NAMALWA (cell line): ENCODE measurements at places on chromosomes 11 and 22.

DNA sequence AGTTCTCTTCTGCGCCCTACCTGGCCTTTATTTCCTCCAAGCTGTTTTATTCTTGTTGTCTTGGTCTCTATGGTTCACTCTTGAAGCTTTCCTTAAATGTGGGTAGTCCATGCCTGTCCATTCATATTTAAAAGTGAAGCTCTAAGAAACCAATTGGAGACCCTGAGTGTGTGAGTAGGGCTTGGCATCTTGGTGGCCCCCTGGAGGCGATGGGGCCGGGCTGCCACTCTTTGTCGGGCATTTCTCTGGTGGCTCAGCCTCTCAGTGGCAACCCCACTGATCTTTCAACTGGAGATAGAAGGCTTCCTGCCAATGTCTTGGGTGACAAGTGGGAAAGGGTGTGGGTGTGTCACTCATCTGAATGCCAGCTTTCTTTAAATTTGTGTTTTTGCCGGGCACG lies 9.1 kb downstream of the TRPT1 start:
- DNase-seq, result no peak

- peak; percentile 60 for DNase-seq
Measured at GRCh38 chr11:67576735-67577475, 6.7 kb upstream of the GSTP1 start.

GRCh38 chr11:66846671-66847091 lies 3.4 kb downstream of the RCE1 start:
- no peak for DNase-seq

GRCh38 chr11:96328395-96329010 lies 14.5 kb downstream of the MAML2 start:
- no peak for DNase-seq

- no peak for DNase-seq
Measured at GRCh38 chr11:61056571-61056970, 45.7 kb upstream of the CD5 start.

DNA sequence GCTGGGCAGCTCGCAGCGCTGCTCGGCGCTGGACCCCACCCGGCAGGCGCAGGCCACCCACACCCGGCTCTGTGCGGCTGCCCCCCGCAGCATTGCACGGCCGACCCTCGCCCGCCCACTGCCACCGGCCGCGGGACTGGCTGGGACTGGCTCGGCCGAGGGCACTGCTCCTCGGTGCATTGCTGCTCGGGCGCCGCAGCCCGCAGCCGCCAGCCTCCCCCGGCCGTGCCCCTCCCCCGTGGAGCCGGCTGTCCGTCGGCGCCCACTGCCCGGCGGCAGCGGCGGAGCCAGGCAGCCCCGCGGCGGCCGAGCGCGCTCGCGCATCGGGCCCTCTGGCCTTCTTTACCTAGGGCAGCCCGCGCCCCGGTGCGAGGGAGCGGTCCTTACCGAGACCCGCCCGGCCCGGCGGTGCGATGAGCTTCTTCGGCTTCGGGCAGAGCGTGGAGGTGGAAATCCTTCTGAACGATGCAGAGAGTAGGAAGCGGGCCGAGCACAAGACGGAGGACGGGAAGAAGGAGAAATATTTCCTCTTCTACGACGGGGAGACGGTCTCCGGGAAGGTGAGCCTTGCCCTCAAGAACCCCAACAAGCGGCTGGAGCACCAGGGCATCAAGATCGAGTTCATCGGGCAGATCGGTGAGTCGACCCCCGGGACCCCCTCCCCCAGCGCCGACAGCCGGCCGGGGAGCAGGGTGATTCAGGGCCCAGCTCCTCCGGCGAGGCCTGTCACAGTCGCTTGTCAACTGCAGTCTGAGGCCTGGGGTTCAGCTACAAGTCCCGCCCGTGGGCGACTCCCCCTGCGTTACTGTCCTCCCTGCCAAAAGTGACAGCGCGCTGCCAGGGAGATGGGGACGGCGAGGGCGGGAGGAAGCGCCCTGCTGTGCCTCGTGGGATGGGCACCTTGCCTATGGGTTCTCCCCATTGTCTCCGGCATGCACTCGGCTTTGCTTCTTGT lies 516 bp downstream of the VPS26B start:
- DNase-seq, result no peak

DNA sequence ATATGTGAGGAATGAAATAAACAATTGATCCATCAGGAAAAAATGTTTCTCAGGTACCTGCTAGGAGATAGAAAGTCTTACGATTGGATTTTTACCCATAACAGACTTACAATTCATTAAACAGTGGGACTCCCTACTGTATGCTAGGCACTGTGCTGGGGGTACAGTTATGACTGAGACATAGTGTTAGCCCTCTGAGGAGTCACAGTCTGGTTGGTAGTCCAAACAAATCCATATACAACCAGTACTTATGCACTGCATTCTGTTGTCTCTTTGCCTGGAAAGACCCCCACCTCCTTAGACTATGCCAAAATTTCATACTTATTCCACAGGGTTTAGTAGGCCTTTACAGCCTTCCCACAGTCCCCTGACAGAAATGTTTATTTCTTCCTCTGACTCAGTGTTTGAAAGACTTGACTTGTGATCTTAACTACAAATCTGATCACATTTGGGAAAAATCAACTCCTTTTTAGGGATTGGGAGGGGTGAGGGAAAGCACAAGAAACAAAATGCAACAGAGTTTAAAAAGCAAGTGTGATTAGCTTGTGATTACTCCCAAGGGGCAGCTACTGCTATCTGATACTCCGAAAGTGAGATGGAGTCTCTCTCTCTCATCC lies 69.4 kb upstream of the HORMAD2 start:
- DNase-seq, result no peak

DNA sequence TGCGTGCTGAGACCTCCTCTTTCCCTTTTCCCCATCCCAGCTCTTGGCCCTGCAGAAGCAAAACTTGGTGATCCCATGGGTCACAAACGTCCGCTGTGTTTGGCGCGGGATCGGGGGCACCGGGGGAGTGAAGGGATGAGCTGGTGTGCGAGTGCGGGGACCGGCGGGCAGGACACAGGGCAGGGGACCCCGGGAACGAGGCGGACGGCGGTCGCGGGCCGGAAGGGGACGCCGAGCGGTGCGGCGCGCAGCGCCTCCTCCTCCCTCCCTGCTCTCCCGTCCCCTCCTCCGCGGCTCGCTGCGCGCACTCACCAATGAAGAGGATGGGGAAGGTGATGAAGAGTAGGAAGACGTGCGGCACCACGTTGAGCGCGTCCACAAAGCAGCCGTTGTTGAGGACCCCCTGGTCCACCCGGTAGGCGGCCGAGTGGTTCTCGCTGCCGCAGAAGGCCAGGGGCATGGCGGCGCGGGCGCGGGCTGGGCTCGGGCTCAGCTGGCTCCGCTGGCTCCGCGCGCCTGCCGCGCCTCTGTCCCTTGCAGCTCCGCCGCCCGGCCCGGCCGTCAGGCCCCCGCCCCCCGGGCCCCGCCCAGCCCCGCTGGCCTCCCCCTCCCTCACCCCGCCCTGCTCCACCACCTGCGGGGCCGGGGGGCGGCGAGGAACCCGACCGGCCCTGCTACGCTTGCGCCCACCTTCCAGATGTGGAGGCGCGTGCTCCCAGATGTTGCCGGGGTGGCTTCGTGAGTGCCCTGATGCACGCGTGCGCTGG lies at the start of gene ABCC8:
TSS of gene ABCC8 (minus strand) at position 529 of the 767 bp plus-strand sequence. CDS start at position 460, 69 bp downstream.
- no peak for DNase-seq

DNA sequence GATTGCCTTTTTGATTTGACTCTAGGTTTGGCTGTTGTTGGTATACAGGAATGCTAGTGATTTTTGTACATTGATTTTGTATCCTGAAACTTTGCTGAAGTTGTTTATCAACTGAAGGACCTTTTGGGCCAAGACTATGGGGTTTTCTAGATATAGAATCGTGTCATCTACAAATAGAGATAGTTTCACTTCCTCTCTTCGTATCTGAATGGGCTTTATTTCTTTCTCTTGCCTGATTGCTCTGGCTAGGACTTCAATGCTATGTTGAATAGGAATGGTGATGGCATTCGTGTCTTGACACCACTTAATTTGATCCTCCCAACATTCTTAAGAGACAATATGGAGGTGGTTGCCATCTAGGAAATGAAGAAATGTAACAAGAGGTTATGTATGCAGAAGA lies 388.1 kb upstream of the API5 start:
- DNase-seq, result no peak

- no peak for DNase-seq
Measured at GRCh38 chr11:8715501-8715900, 32.9 kb downstream of the RPL27A start.

GRCh38 chr11:120284272-120284671 lies 40.8 kb upstream of the TLCD5 start:
- no peak for DNase-seq

DNA sequence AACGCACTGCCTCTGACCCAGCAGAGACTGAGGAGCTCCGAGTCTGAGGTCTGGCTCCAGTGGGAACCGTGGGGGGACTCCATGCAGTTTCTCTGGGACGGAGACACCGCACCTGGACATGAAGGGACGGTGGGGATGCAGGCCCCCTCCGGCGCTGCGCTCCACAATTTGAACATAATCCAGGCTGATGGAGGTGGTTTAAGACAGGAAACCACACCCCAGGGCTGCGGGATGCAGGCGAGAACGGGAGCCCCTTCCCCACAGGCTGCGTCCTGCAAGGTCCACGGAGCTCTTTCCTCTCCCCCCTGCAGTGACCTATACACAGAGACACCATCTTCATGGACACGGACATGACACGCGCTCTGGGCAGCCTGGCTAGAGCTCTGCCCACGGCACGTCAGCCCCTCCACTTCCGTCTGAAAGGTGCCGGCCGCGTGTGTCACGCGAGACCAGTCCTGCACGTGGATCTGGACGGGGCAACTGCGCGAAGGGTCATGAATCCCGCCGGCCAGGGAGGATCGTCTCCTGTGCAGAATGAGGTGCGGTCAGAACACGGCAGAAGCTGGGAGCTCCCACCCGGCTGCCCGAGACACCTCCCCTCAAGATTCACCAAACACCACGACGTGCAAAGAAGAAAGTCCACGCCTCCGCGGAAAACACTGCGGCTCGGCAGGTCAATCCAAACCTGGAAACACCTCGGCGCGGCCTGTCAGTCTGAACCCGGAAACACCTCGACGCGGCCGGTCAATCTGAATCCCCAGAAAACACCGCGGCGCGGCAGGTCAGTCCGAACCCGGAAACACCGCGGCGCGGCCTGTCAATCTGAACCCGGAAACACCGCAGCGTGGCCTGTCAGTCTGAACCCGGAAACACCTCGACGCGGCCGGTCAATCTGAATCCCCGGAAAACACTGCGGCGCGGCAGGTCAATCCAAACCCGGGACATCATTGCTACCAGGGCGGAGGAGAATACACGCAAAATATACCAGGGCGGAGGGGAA lies 212.4 kb downstream of the BRD1 start:
- DNase-seq, result no peak

GRCh38 chr11:3614742-3615171 lies 27.0 kb downstream of the ART5 start:
- DNase-seq, result no peak

GRCh38 chr22:37345863-37346504 lies 63.7 kb downstream of the CYTH4 start:
- DNase-seq, result no peak

- DNase-seq, result no peak
Measured at GRCh38 chr11:76778874-76779273, 4.3 kb upstream of the TSKU start.

- peak; percentile 46 for DNase-seq
Measured at GRCh38 chr11:79076526-79077115, 364.2 kb downstream of the TENM4 start.

- no peak for DNase-seq
Measured at GRCh38 chr11:40134820-40135570, 1324.5 kb downstream of the LRRC4C start.

DNA sequence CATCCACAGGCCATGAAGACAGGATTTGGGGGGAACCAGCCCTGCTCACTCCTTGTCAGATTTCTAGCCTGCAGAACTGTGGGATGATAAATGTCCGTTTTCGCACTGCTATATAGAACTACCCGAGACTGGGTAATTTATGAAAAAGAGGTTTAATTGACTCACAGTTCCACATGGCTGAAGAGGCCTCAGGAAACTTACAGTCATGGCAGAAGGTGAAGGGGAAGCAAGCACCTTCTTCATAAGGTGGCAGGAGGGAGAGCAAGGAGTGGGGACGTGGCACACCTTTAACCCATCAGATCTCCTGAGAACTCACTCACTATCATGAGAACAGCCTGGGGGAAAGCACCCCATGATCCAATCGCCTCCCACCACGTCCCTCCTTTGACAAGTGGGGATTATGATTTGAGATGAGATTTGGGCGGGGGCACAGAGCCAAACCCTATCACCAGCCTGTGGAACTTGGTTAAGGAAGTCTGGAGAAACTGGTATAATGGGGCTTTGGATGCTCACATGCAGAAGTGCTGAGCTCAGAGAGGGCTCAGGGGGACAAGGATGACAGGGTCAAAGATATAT lies 50.7 kb downstream of the MYEOV start:
- no peak for DNase-seq

- no peak for DNase-seq
Measured at GRCh38 chr11:95024958-95025357, at the start of gene KDM4E. KDM4E (plus strand) TSS chr11:95025258; CDS start chr11:95025558, 300 bp downstream.

DNA sequence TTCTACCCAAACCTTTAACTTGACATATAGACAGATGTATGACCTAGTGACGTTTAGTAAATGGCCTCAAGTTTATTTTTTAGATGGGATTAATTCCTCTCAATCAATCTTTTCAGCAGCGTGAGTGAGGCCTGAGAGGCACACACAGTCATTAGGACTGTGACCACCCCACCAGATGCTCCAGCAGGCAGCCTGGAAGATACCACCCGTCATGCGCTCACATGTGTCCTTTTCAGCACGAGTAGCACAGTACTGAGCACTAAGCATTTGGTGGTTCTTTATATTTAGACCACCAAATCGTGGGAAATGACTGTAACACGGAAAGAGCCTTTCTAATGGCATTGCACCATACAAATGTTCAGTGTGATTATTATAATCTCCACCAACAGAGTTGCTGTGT lies 354.6 kb upstream of the DDI1 start:
- no peak for DNase-seq

GRCh38 chr22:22789233-22789921 lies 98.2 kb upstream of the IGLL5 start:
- DNase-seq, result no peak
